Stimulated activated CD4-positive, alpha-beta T cell treated with anti-CD3 and anti-CD28 coated beads, Interleukin-4, amount 100 ng/mL, for 1 hour (primary cell): ENCODE measurements at places on chromosomes 6 and 20.

GRCh38 chr6:42158631-42159030 is 14.5 kb upstream of the GUCA1A start:
- no peak for DNase-seq

DNA sequence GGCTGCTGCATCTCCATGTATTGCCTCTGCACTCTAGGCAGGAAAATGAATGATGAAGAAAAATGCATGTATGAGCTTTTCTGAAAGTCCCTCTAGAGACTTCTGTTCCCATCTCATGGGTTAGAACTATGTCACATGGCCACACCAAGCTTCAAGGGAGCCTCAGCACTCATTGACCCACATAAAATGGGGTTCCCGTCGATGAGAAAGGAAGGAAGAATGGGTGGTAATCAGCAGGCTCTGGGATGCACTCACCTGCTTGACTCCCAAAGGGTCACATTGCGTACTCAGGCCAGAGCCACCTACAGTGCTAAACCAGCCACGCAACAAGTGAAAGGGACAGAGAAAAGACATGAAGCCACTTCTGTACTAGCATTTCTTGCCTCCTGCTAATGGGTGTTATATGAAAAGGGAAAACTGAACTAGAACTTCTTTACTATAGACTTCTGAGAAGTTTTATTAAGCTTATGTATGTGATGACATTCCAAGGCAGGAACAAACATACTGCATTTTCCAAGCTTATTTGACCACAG is 95.8 kb upstream of the GCM1 start:
- DNase-seq: no peak

DNA sequence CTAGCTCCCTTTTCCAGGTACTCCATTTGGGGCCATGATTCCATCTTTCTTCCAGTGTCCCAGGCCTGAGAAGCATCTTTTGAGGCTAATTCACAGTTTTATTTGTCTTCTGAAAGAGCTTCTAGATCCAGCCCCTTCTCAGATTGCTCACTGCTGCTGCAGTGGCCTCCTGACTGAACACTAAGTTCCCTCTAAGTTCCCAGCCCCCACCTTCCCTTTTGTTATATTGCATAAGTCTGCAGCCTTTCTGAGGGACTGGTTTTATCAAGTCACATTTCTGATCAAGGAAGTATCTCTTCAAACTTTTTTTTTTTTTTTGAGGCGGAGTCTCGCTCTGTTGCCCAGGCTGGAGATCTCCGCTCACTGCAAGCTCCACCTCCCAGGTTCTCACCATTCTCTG is 10.7 kb downstream of the MAPRE1 start:
- no peak for DNase-seq

- no peak for DNase-seq
Observed at GRCh38 chr6:170193326-170193821, 97.5 kb downstream of the DLL1 start.
